ENCODE measurements at places on chromosomes 5 and 9. TPM values are rescaled to one million over a fixed set of nuclear protein-coding genes. Genes with fewer than 3 reads are reported as not detected.
A peak's percentile ranks its signal among the peaks of the same experiment; 100 is the strongest.

GRCh38 chr5:113612060-113612496, 98.6 kb downstream of the YTHDC2 start:
- no peak for DNase-seq

DNA sequence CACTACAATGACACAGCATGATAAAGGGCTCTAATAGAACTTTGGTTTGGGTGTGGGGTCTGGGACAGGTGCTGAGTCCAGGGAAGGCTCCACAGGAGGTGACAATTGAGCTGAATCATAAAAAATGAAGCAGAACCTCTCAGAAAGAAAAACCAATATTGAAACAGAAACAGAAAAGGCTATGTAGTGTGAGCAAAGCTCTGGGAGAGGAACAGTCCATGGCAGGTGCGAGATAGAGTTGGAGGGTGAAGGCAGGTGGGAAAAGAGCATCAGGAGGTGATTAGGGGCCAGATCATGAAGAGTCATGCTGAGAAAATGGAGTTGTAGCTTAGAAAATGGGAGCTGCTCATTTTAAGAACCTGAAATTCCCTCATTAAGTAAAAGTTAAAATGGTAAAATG, 164.9 kb downstream of the KCTD16 start:
- DNase-seq = no peak

DNA sequence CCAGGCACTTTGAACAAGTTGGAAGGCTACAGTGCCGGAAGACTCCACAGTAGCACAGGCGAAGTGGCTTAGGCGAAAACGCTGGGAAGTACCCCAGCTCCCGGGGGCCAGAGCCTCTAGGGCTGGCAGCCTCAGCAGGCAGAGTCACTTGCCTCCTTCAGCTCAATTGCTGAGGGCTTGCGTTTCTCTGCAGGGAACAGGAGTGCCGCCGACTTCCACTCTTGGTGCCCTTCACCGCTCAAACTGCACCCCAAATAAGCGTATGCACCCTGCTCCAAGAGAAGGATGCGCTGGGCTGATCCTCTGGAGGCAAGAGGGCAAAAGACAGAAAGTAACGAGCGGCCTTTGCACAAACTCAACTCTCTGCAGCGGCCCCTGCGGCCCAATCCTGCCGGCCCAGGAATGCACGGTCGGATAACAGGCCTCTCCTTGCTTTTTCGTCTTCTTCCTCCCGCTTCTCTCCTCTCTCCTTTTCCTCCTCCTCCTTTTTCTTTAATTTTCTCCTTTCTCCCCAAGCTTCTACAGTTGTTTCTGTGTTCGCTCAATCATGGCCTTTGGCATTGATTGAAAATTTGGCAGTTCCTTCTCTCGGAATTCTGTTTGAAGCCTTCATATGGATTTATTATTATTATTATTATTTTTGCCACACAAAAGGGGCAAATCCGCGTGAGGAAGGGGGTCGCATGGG, 1.1 kb upstream of the S1PR3 start:
- no peak for DNase-seq

GRCh38 chr5:154366353-154366752, 79.4 kb upstream of the SAP30L start:
- no peak for DNase-seq

DNA sequence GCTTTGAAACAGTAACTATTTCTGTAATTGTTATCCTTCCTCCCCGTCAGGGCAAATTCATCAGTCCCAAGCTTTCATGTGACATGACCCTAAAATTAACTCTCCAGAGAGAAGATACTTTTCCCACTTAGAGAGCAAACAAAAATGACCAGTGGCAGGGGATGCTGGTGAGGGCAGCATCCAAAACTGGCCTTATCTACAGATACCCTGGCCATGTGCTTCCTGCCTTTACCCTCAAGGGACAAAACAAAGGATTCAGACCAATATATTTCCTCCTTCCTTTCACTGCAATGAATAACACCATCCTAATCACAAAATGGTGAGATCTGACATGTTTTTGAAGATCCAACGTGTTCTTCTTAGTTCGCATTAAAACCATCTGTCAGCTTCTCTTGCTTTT, 267.2 kb downstream of the MAN2A1 start:
- DNase-seq = no peak

GRCh38 chr5:57676222-57677098, 193.8 kb upstream of the ACTBL2 start:
- DNase-seq = no peak

SPINK9 gene
- not detected for polyA plus RNA-seq

- DNase-seq = no peak
These were observed 233.6 kb upstream of the EDIL3 start for GRCh38 chr5:84618262-84618661.

DNA sequence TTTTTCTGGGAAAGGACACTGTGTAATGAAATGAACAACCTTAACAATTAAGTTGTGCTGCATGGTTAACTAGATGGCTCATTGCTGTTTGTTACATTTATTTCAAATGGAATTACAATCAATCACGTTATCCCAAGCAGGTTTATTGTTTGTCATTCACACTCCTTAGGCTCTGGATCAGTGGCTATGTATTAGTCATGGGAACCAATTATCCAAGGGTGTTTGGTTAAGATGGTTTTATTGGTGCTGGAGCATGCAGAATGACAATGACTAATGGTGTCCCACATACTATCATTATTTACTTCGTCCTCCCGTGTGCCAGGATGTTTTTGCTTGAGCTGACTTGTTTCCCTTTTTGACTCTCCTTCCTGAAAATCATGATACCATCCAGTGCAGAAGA, 10.6 kb upstream of the TRPC7 start:
- DNase-seq = no peak

DNA sequence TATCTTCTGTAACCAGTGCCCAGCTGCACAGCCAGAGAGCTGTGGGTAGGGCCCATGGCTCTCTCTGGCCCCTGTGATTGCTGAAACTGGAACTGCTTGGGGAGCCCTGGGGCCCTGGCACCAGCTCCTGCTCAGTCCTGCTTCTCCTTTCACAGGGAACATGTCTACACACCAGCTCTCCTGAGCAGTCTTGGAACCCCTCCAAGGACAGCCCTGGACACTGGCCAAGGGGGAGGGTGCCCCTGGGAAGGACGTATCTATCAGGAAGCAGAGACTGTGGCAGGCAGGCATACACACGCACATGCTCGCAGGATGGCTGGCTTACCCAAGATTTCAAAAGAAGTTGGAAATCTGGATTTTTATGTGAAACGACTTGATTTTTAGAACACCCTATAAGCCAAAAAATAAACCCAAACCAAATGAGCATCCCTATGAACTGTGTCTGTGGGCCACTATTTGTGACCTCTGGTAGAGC, 8.8 kb upstream of the TRAF1 start:
- peak; percentile 56 for DNase-seq

TPRN gene
- polyA plus RNA-seq = 2.9 TPM
